ENCODE measurements at places on chromosomes 2 and 18. TPM values are rescaled to one million over a fixed set of nuclear protein-coding genes. Genes with fewer than 3 reads are reported as not detected.

- no peak for DNase-seq
These were observed 39.5 kb downstream of the CERS6 start for GRCh38 chr2:168495524-168495923.

Gene KLHL29
- 14.6 TPM for polyA plus RNA-seq

Gene THOC1
- 80.4 TPM for polyA plus RNA-seq

DNA sequence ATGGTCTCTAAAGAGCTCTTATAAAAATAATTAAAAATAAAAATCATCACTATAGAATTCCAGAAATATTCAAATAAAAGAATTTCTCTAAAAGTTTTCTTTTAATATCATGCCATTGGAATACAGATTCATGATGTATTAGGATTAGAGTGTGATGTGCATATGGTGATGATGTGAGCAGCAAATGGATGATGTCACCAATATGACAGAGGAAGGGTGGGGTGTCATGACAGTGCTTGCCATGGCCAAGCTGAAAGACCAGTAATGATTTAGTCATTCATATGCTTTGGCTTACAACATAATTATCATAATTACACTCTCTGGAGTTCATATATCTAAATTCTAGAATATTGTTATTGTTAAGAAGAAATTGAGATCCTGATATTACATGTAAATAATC, 27.4 kb upstream of the TTC32 start:
- DNase-seq = no peak

DNA sequence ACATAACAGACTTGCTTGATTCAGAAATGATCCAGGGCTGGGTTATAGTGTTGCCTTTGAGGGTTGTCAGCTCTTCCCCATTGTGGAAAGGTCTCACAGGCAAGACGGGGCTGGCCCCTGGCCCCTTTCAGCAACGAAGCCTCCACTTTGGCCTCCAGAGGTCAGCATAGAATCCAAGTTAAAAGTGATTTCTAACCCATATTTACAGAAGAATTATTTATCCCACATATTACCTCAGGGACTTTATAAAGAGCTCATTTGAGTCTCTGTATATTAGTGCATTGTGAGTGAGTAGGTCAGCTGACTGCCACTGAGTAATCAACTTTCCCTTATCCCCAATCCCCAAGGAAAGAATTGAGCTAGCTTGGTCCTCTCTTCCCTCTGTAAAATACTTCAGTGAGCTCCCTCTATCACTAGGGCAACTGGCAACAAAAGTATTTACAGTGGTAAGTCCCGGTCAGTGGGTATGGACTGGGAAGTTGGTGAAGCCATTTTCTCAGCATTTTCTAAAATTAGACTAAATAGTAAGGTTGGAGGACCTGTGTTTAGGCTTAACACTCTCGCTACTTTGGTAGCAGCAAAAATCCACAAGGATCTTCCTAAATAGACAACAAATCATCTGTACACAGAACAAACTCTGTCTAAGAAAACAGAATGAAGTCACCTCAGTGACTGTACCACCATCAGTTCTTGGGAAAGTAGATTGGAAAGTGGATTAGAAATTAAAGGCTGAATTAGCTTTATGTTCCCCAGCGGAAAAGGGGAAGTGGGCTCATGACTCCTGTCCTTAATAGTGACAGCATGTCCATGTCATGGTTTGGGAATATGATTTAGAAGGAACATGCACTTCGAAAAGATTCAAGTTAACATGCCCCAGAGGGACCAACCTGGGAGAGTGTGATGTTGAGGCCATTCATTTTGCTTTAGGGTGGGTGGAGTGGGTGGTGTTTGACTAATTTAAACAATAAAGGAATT, 171.0 kb upstream of the SIX3 start:
- DNase-seq = no peak

Gene ALPP
- polyA plus RNA-seq = not detected

DNA sequence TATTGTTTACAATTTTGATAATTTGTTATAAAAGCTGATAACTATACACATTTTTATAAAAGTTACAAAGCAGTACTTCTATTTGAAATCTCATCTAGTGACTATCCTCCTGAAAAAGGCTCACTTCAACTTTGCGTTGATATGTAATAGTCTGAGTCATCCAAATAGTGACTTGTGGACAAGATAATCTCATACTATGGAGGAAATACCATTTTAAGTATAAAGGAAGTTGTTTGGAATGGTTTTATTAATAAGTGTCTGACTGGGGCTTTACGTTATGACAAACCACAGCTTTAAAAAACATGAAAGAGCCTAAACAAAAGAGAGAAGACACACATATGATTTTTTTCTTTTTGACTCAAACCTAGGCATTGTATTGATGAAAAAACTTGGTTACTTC, 272.3 kb upstream of the COL3A1 start:
- DNase-seq = no peak

DNA sequence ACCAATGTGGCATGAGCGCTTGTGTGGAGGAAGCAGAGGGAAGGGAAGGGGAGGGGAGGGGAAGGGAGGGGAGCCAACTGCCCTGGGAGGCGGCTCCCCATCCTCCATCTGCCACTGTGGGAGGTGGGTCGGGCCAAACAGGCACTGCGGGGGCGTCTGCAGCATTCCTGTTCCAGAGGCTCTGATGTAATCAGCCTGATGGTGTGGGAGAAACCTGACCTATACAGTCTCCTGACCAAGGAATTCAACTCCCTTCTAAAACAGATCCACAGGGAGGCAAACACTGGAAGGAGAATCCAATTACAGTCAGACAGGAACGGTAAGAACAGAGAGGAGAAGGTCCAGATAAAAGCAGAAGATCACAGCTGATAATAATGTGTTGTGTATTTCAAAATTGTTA, 88.8 kb downstream of the CD8B2 start:
- DNase-seq = peak; percentile 84

DNA sequence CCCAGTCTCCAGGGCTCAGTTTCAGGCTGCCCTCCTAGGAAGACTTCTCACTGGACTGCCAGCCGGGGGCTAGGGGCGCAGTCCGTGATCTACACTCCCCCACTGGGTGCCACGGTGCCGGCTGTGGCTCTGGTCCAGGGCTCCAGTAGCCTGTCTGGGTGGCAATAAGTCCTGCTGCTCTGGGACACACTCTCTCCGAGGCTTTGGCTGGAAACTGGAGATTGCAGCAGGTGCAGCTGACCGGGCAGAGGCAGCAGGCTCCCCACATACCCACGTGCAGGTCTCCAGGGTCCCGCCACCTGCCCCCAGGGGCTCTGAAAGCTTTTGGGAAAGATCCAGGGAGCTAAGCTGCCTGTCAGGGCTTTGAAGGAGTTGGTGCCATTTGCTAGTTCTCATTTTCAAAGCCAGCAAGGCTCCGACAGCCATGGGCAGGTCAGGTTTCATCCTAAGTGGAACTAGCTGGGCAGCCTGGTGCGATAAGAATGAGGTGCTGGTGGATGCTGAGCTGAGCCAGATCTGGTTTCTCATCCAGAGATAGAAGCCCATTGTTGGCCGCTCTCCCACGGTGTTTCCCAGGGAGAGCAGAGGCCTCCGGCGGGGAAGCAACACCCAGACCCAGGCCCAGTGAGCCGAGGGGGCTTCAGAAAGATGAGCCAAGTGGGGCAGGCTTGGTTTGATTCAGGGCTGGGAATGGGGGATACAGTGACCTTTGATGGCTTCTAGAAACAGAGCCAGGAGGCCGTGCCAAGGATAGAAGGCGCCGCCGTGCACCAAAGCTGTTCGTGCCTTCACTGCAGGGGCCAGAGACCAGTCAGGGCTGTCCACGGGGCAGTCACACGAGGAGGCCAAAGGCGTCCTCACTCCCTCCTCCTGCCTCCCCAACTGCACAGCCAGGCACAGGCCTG, 141.7 kb upstream of the GPC1 start:
- no peak for DNase-seq

DNA sequence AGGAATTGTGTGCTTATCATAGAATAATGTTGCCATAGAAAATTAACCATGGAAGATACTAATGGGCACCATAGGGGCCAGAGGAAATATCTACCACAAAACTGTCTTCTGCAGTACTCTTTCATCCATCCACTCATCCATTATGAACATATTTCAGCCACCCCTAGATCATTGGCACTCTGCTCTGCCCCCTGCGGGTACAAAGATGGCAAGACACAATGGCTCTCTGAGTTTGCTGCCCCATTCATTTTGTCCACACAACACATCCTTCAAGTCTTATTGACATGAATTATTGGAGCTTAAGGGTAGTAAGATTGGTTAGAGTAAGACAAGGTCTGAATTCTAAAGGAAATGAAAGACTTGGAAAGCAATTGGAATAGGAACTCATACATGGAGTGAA, 1224.7 kb upstream of the CELF4 start:
- DNase-seq = no peak

Gene MSTN
- 2.3 TPM for polyA plus RNA-seq

Gene ADD2
- 6.0 TPM for polyA plus RNA-seq

All from renal cortex interstitium (tissue), 15 donors.